Kidney (tissue), 22 donors: ENCODE measurements at places on chromosomes 7 and 10. TPM values are rescaled to one million over a fixed set of nuclear protein-coding genes. Genes with fewer than 3 reads are reported as not detected.
A peak's percentile ranks its signal among the peaks of the same experiment; 100 is the strongest.

DNA sequence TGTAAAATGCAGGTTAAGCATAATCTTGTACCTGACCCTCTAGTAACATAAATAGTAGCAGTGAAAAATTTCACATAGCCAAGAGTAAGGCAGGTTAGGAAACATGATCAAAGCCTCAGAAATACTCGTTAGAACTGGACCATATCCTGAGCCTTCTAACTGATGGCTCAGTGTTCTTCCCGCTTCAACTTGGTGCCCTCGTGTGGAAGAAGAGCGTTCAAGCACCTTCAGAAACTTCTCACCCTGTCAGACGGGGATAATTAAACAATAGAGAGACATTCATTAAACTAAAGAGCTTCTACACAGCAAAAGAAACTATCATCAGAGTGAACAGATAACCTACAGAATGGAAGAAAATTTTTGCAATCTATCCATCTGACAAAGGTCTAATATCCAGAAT is 124.5 kb downstream of the MYOF start:
- DNase-seq, result peak; percentile 39

DNA sequence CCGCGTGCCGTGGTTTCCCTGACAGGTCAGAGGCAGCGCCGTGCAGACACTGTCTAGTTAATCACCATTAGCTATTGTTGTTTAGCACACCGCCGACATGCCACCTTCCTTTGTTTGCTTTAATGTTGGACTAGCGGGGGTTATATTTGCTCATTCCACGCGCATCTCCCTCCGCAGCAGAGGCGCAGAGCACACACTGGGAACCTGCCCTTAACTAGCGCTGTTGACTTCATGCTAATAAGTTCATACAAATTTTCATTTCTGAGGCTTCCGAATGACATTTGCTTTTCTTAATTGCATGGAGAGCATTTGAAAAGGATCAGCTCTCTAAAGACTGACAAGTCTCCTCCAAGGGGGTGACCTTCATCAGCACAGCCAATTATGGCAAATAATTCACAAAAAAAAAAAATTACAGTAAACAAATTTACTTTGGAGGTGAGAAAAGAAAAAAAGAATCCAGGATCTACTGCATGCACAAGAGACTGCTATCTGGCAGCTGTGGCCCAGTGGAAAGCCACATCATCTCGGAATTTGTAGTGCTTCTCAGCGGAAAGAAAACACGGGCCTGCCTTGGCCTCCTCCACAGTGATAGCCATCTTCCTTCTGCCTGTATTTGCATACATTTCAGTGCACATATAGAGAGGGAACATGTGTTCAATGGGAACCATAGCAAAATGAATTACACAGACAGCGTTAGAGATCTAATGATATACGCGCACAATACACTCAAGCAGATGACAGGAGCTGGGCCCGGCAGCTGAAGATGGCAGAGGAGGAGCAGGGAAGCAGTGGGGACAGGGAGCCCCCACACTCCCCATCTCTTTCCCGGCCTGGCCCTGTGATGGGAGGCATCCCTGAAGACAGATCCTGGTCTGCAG is 94.2 kb downstream of the EBF3 start:
- no peak for DNase-seq

DNA sequence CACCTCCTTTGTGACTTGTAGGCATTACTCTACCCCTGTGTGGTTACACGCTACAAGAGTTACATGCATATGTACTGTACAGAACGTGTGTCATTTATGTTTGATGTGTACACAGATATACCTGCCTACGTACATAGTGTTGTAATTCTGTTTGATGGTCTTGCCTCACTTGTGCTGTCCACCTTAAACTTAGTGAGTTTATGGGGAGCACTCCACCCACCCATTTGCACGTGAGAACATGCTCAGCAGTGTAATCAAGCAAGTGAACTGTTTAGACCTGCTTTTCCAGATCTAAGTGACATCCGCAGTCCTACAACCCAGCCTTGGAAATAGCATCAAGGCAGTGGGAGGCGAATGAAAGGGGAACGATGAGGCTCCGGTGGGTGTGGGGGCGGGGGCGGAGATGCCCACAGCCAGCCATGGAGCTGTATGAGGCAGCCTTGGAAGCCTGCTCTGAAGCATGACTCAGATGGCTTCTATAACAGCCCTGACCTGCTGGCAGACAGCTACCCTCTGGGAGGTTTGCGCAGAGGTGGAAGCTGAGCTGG is 52.1 kb downstream of the SUFU start:
- no peak for DNase-seq

DNA sequence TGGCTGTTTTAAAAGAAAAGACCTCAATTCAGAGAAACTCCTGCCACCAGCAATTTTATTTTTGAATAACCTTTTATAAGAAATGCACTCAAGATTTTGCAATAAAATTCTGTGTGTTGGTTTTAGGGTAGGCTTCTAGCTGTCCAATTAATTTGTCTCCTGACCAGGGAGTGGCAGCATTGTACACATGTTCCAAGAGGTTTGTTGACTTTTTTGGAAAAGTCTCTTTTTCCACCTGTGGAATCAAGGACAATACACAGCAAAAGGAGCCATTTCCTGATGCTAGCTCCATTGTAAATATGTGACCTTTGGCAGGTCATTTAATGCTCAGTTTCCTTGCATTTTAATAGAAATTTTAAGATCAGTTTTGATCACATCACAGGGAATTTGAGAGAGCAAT is 1.8 kb downstream of the GIMAP5 start:
- no peak for DNase-seq

DNA sequence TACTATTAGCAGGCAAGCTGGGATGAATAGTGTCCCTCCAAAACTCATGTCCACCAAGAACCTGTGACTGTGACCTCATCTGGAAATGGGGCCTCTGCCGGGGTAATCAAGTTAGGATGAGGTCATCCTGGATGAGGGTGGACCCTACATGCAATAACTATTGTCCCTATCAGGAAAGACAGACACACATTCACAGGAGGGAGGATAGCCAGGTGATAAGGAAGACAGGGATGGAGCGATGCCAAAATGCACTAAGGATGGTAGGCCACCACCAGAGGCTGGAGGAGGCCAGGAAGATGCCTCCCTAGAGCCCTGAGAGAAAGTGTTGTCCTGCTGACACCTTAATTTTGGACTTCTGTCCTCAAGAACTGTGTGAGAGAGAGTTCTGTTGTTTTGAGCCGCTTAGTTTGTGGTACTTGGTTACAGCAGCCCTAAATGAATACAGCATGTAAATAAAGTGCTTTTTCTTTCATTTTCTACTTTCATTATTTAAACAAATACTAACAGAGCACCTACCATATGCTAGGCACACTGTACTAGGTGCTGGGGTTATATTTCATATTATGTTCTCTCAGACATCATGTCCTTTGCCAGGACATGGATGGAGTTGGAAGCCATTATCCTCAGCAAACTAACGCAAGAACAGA is 111.9 kb downstream of the USP6NL start:
- no peak for DNase-seq

GRCh38 chr10:91415816-91416215 is 5.7 kb downstream of the HECTD2 start:
- no peak for DNase-seq

DNA sequence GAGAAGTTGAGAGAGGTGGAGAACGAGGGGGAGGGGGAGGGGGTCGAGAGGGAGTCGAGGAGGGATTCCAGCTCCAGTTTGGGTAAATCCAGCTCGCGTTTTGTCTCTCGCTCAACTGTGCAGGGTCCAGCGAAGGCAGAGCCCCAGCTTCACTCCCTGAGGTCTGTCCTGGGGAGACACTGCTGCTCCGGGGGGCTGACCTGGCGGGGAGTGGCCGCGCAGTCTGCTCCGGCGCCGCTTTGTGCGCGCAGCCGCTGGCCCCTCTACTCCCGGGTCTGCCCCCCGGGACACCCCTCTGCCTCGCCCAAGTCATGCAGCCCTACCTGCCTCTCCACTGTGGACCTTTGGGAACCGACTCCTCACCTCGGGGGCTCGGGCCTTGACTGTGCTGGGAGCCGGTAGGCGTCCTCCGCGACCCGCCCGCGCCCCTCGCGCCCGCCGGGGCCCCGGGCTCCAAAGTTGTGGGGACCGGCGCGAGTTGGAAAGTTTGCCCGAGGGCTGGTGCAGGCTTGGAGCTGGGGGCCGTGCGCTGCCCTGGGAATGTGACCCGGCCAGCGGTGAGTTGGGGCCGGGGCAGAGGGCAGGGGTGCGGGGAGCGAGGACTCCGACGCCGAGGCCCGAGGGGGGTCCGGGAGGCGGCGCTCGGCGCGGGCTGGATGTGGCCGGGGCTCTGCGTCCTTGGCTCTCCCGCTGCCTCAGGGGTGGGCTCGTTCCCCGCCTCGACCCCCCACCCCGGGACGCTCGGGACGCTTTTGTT is at the start of gene TET1:
Gene TET1 (plus strand): TSS at position 152 of the 757 bp plus-strand sequence. CDS start 12,002 bp downstream, outside the sequence.
- DNase-seq, result peak; percentile 91

GRCh38 chr10:89515031-89515841 is 20.2 kb downstream of the SLC16A12 start:
- no peak for DNase-seq

DNA sequence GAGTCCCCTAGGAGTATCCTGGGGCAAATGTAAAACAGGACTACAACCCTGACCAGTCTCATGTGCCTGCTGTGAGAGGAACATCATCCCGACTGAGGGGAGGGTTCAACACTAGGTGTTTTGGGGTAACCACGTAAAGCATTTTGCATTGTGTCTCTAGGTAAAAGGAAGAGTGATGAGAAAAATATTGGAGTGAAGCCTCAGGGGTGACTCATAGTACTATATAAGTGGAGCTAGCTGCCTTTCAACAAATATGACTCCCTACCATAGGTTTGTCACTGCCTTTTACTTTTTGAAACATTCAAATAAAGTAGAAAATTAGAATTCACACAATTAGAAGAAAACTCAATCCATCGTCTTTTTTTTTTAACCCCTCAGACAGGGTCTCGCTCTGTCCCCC is 2.6 kb upstream of the CAMK2G start:
- no peak for DNase-seq

GRCh38 chr7:137418841-137419240 is 75.3 kb upstream of the PTN start:
- no peak for DNase-seq

GRCh38 chr7:11261470-11261869 is 287.8 kb downstream of the PHF14 start:
- no peak for DNase-seq

DNA sequence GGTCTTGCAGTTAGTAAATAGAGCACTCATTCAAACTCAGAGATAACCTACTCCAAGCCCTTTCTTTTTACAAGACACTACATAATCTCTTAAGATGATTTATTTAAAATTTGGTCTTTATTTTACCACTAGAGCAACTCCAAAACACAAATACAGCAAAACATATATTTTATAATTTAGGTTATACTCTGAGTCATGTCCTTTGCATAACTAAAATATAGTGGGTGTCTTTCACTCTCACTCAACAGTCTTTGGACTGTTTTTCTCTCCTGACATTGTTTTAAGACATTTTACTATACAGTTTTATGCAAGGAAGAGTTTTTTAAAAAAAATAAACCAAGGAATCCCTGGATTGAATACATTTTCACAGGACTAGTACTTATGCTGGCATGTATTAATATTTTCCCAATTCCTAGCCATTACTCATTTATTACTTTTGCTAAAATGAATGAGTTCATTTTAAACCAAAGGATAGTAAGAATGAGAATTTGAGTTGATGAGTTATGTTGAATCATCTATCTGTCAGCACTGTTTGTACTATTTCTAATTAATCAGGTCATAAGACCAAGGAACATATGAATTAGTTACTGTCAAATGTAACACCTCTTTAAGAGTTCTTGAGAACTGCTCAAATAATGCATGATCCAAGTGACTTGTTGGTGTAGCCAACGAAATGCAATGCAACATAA is 303.1 kb upstream of the FZD1 start:
- DNase-seq, result no peak

GRCh38 chr7:30116771-30117170 is 18.0 kb upstream of the MTURN start:
- no peak for DNase-seq

GRCh38 chr10:75652146-75652740 is 220.8 kb downstream of the LRMDA start:
- no peak for DNase-seq

DNA sequence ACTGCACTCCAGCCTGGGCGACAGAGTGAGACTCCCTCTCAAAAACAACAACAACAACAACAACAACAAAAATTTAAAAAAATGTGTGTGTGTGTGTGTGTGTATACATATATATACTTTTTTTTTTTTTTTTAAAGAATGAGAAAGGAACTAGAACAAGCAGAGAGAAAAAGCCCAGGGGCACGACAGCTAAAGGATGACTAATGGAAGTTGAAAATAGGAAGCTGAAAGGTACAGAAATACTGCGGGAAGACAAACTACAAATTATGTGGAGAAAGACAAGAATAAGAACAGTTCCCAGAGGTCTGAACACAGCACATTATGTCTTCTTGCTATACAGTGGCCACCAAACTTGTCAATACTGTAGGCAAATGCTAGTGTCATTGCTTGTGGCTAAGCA is 141.9 kb upstream of the PRSS1 start:
- DNase-seq, result no peak

GRCh38 chr7:44257618-44258422 is 57.0 kb downstream of the YKT6 start:
- peak; percentile 88 for DNase-seq

GRCh38 chr7:19775578-19775977 is 2.2 kb upstream of the TMEM196 start:
- no peak for DNase-seq

GRCh38 chr10:118062798-118063238 is 16.1 kb upstream of the RAB11FIP2 start:
- DNase-seq, result no peak

DNA sequence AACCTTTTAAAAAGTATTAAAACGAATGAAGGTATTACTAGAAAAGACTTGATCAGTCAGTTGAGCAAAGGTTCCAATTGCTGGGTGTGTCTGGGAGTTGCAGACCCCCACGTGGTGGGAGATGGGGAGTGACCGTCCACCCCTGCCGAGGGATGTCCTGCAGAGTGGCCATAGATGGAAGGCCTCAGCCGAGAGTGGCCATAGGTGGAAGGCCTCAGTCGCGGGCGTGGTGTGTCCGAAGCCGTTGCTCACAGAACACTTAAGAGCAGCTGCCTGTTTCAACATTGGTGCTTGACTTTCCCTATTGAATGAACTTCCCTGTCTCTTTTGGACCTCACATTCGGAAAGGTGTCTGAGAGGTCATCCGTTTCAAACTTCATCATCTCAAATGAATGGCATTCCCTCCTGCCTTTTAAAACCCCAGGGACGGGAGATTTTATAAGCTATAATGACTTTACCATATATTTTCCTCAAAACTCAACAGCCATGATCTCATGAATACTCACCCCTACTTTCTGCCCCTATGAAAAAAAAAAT is 69.4 kb downstream of the CAMK1D start:
- no peak for DNase-seq

DNA sequence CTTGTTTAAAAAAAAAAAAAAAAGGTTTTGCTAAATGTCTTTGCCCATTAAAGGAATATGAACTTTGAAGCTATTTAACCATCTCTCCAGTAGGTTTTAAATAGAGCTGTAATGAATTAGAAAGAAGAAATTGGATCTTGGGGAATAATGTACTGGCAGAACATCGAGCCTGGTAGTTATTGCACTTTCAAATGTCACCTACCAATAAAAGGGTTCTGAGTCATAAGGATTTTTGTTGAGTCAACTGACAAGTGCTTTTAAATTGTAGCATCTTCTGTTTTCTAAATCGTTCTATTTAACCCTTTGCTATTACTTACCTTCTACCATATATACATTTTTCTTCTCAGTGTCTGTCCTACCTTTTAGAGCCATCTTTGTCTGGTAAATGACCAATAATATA is 10.7 kb downstream of the CUTC start:
- DNase-seq, result no peak

ANKRD61 gene
- not detected for polyA plus RNA-seq

UNCX gene
- 1.4 TPM for polyA plus RNA-seq

C10orf90 gene
- polyA plus RNA-seq, result 0.30 TPM

NEUROG3 gene
- polyA plus RNA-seq, result not detected

KLF14 gene
- 0.13 TPM for polyA plus RNA-seq

HOXA7 gene
- 23.8 TPM for polyA plus RNA-seq
